ENCODE measurements at places on chromosomes 6 and 20.

- no peak for DNase-seq
Measured at GRCh38 chr6:39411001-39411400, 88.5 kb upstream of the KCNK16 start.

DNA sequence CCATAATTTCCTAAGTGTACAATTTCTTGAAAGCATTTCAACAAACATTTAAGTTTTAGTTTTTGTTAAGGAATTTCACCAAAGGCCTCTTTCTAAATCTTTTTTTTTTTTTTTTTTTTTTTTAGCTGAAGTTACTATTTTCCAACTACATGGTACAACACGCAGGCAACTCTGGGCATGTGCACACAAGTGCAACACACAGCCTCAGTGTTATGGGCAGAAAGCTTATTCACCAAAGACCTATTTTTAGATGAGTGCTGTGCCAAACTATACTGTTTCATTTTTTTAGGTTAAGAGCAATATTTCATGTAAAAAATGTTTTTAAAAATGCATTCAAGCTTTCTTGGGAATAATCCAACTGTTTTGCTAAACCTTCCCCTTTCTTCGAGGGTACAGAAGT lies 42.0 kb upstream of the MAP3K4 start:
- no peak for DNase-seq

GRCh38 chr20:35008411-35009342 lies 53.0 kb downstream of the MYH7B start:
- DNase-seq: no peak

- peak; percentile 83 for DNase-seq
Measured at GRCh38 chr20:57092112-57092899, 174.1 kb downstream of the BMP7 start.

- DNase-seq: no peak
Measured at GRCh38 chr6:56148488-56149186, 98.7 kb downstream of the COL21A1 start.

DNA sequence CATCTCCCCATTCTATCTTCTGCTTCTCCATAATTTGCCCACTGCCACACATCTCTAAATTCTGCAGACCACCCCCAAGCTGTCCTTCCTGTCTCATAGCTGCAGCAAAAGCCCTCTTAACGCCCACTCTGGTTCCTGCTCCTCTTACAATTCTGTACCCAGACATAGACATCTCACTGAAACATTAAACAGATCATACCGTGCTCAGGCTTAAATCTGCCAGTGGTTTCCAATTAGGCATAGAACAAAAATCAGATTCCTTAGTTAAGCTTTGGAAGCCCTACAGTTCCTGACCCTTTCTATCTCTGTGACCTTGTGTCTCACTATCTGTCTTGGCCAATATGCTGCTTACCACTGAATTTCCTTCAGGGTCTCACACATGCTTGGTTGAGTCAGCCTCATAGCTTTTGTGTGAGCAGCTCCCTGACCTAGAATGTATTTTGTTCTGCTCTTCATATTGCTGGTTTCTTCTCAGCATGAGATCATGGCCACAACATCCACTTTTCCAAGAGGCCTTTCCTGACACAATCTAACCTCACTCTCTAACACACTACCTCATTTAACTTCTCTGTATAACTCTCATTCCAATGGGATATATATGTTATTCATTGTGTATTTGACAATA lies 749.7 kb downstream of the MAFB start:
- DNase-seq: no peak

GRCh38 chr6:13796781-13797180 lies 17.6 kb downstream of the MCUR1 start:
- no peak for DNase-seq

DNA sequence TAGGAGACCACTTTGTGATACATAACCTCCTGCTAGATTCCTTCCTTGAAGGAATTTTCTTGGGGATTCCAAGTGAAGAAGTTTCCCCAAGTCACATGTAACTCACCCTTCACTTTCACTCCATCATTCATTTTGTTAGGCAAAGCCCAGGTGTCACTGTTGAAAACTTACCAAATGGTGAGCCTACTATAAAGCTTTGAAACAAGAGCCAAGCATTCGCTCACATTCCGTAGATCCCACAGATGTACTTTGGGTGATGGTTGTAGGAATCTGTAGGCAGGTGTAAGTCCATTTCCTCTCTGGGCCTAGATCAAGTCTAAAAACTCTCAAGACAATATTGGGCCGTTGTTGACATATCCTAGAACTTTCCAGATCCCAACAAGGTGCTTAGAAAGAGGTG lies 74.1 kb downstream of the PRDM1 start:
- DNase-seq: no peak

- DNase-seq: no peak
Measured at GRCh38 chr6:155582016-155582991, 126.7 kb upstream of the NOX3 start.

DNA sequence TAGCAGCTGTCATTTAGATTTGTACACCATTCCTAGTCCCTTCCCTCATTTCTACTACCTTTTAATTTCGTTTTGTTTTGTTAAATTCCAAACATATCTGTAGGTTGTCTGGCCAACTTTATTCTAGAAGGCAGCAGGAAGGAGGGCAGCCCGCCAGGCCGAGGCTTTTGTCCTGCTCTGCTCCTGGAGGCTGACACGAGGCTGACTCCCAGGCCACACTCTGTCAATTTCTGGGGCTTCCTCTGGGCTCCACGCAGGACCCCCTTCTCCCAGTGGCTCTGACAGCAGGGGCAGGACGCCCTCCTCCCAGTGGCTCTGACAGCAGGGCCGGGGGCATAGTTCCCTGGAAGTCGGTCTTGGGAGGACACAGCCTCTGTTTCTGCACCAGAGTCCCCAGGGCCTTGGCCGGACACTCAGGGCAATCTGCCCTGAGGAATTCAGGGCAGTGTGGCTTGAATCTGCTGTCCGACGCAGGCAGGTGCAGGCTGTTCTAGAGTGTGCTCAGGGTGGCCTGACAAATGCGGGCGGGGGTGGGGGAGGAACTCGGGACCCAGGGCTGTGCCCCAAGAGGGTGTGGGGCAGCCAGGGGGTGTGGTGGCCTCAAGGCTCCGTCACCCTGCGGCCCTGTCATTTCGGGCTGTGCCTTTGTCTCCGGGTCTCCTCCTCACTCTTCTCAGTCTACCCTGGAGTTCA lies 11.8 kb downstream of the SMOC2 start:
- DNase-seq: no peak

- no peak for DNase-seq
Measured at GRCh38 chr6:170190046-170190445, 100.8 kb downstream of the DLL1 start.

GRCh38 chr6:13445005-13445743 lies 42.2 kb downstream of the GFOD1 start:
- peak; percentile 83 for DNase-seq

GRCh38 chr20:43744151-43744611 lies 17.4 kb upstream of the GTSF1L start:
- no peak for DNase-seq

DNA sequence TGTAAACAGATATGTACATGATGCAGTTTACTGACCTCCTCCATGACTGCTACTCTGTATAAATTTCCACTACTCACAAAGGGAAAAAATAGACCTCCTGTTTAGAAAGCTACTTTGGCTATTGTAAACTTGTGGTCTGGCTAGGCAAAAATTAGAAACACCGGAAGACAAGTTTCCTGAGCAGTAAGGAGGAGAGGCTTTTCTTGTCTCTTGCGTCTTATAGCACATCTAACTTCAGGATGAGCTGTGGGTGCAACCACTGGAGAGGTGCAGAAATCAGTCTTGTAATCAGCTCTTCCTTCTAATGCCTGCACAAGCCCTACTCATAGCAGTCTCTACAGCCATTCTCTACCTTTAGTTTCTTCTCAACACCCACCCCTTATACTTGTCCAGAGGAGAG lies 296.5 kb upstream of the SLC35B3 start:
- DNase-seq: no peak

- DNase-seq: no peak
Measured at GRCh38 chr20:62835931-62836861, 19.3 kb downstream of the COL9A3 start.

GRCh38 chr20:8021541-8022269 lies 2.1 kb upstream of the TMX4 start:
- DNase-seq: peak; percentile 2

- no peak for DNase-seq
Measured at GRCh38 chr6:74953708-74954107, 252.1 kb downstream of the COL12A1 start.

DNA sequence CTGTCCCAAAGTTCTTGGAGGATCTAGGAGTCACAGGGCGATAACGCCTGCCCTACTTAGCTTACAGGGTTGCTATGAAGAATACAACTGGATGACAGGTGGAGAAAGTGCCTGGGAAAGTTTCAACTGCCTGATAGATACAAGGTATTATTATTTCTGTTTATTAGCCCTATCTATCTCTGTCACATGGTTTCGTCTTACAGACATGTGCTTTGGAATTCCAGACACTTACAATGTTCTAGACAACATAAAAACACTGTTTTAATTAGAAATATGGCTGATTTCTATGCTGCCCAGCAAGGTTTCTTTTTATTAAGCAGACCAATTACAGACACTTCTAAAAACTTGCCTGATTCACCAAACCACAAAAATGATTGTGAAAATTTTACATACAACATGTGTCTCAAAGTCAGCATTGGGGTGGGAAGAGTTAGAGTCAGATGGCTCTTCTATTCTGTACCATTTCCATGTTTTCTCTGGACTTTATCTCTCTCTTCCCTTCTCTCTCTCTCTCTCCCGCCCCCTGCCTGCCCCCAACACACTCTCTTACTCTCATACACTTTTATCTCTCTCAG lies 50.0 kb downstream of the GJA10 start:
- DNase-seq: no peak

DNA sequence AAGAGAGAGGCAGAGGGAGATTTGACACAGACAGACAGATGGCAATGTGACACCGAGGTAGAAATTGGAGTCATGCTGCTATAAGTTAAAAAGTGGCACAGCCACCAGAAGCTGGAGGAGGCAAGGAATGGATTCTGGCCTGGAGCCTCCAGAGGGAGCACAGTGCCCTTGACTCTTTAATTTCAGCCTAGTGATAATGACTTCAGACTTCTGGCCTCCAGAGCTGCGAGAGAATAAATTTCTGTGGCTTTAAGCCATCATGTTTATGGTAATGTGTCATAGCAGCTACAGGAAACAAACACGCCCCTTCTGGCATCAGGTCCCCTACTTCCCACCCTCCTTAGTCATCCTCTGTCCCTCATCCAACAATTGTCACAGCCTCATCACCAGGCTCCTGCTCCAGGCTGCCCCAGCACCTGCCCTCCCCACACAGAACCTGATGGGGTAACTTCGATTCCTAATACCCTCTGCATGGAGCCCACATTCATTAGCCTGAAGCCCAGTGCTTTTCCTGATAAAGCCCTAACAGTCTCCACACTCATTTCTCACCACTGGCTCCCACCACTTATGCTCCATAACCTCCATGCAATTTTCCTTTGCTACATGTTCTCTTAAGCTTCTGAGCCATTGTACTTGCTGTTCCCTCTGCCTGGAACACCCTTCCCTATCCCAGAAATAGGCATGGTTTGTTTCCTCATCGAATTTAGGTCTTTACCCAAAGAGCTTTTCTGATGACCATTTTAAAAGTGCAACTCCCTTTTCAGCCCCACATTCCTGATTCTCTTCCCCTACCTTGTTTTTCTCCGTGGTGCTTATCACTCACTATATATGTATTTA lies 69.7 kb upstream of the TOX2 start:
- DNase-seq: no peak

GRCh38 chr6:128242765-128243403 lies 277.5 kb downstream of the PTPRK start:
- no peak for DNase-seq
